Progenitor cell of endocrine pancreas (in vitro differentiated cells): ENCODE measurements at places on chromosomes 3 and 15.

DNA sequence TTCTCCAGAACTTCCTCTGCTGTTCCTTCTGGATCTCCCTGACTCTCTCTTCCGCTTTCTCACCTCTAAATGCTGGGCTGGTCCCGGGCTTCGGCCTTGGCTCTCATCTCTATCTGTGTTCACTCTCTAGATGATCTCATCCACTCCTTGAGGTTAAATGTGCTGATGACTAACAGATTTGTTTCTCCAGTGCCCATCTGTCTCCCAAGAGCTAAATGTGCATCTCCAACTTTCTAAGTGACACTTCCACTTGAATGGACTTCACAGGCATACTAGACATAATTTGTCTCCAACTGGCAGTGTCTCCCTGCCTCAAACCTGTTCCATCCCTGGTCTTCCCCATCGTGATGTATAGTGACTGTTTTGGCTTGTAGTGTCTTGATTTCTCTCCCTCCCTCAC, 95.3 kb downstream of the ITPR1 start:
- DNase-seq = no peak

- DNase-seq = no peak
These were observed 101.1 kb downstream of the DLG1 start for GRCh38 chr3:197197334-197197733.

- DNase-seq = no peak
These were observed 73.2 kb downstream of the TBC1D2B start for GRCh38 chr15:78004222-78004727.

GRCh38 chr3:94462931-94463330, 400.1 kb downstream of the NSUN3 start:
- no peak for DNase-seq

- DNase-seq = no peak
These were observed 48.9 kb upstream of the AMOTL2 start for GRCh38 chr3:134423153-134423552.

DNA sequence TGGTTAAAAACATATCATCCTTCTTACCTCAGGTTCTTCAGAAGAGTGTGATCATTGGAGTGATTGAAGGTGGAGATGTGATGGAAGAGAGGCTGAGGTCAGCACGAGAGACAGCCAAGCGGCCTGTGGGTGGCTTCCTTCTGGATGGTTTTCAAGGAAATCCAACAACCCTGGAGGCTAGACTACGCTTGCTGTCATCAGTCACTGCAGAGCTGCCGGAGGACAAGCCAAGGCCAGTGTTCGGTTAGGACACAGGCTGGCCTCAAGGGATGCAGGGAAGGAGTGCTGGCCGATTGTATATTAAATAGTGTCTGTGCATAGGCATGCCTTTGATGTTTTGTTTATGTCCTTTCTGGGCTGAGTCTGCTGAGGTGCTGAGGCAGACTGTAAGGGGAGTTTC, 20.2 kb downstream of the QTRT2 start:
- DNase-seq = no peak

- DNase-seq = no peak
These were observed 58.9 kb upstream of the ETV5 start for GRCh38 chr3:186167646-186168395.

DNA sequence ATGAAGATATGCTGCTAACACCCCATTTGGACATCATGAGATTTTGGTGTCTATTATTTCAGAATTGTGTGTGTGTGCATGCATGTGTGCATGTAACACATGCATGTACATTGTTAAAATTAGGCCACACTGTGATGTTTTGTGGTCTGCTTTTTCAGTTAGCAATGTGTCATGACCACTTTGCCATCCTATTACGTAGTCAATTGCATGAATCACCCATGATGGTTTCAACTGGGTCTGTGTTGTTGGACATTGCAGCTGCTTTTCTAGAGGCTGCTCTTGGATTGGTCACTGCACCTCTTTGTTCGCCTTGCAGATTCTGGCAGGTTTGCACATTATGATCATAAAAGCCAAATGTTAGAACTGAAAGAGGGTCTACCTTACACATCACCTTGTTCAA, 101.0 kb upstream of the THBS1 start:
- DNase-seq = no peak

- no peak for DNase-seq
These were observed 454.1 kb upstream of the BCHE start for GRCh38 chr3:166291186-166291955.

GRCh38 chr3:187327845-187328244, 36.3 kb upstream of the MASP1 start:
- no peak for DNase-seq

DNA sequence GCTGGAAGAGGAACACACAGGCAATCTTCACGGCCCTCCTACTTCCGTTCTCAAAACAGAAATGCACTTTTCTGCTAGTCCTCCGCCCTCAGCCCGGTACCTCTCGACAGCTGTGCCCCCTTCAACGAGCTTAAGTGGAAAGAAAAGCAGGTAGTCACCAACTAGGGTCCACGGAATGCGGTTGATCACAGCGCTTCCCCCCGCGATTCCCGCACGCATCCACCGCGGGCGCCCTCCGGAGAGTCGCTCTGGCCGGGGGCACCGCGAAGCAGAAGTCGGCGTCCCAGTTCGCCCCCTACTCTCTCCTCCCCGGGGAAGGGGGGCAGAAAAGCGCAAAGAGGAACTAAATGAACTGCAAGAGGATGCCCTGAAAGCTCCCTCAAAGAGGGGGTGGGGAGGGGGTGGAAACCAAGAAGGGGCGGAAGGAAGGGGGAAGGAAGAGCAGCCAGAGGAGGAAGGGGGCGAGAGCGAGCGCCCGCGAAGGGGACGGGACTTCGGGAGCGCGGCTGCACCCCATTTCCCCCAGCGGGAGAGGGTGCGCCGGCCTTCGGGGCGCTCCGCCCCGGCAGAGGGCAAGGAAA, 738 bp downstream of the ACAP2 start:
- peak; percentile 14 for DNase-seq

DNA sequence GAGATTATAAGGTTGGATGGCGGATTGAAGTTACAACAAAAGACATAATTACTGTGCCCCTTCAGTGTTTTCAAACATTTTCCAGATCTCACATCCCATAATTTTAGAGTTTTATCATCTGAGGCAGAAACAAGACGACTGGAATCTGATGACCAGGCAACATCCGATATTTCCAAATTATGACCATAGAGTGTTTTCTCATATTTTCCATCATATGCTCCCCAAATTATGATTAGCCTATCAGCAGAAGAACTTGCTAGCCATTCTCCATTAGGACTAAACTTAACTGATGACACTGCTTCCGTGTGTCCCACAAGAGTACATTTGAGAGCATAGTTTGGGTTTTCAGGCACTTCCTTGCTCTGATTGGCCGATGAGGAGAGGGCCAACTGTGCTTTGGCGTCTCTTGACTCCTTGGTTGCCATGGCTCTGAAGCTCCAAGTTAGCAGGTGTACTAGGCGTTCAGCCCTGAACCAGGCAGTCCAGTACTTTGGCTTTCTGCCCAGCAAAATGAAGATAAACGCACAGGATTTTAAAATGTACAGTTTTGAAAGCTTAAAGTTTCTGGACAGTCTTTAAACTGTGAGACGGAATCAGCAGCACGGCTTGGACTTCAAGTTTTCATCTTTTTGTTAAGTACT, 638 bp downstream of the WDR5B start:
- no peak for DNase-seq

DNA sequence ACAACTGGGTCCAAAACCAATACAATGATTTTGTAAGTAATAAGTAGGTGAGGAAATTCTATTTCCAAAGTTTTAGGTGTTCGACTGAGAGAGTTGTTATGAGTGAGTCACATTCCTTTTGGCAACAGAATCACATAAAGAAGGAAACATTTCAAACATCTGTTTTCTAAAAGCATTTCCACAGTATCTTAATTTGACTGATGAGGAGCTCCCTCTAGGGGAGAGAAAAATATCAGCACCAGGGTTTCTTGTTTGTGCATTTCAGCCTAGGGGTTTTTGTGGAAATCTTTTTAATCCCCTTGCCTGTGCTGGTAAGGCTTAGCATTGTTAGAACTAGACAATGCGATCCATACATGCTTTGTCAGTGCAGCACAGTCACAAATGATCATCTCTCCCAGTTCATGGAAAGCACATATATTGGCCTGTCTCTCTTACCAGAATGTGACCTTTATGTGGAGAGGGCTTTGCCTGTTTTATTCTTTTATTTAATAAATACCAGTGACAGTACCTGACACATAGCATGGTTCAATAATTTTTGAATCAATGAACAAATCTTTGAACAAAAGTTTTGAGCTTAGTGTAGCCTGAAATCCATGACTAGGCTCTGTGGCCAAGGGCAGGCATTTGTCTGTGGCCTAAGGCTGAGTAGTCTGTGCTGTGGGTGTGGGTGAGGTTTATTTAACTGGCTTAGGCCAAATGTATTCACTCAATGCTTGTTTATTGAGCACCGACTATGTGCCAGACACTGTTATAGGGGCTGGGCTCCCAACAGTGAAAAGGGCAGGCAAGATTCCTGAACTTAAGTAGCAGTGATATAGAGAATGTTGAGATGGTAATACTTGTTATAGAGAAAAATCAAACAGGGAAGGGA, 21.1 kb upstream of the IQCF6 start:
- DNase-seq = no peak

- no peak for DNase-seq
These were observed 33.9 kb downstream of the PLD1 start for GRCh38 chr3:171776411-171776810.

DNA sequence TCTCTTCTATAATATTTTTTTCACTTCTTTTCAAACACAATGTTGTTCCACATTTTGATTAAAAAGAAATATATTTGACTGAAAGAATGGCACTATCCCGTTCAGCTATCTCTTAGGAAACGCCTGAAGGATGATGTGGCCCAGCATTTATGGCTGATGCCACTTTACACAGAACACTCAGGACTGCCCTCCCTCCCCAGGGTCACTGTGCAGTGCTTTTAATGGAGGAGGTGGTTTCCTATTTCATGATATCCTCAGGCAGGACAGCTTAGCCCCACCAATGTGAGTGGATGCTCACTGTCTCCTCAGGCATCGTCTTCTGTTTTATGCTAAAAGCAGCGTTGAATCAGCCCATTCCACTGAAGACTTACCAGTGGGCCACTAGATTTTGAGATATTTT, 135.9 kb downstream of the KCNAB1 start:
- DNase-seq = no peak

DNA sequence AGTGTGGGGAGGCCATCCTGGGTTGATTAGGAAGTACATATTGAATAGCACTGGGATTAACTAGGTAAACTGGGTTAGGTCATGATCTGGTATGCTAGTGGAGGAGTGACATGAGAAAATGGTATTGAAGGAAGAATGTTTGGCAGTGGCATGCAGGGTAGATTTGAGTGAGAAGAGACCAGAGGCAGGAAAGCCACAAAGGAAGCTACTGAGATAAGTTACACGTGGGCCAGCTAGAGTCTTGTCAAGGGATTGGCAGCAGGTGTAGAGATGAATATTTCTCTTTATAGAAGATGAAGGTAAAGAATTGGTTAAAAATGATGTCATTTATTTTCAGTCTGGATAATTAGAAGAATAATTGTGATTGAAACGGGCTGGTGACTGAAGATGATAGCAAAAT, 91.0 kb upstream of the TPRG1 start:
- no peak for DNase-seq

GRCh38 chr3:134407239-134407625, 33.0 kb upstream of the AMOTL2 start:
- no peak for DNase-seq

GRCh38 chr3:171835116-171835515, 8.0 kb upstream of the TMEM212 start:
- no peak for DNase-seq
